H9 (cell line): ENCODE measurements at places on chromosomes 1 and 21.

DNA sequence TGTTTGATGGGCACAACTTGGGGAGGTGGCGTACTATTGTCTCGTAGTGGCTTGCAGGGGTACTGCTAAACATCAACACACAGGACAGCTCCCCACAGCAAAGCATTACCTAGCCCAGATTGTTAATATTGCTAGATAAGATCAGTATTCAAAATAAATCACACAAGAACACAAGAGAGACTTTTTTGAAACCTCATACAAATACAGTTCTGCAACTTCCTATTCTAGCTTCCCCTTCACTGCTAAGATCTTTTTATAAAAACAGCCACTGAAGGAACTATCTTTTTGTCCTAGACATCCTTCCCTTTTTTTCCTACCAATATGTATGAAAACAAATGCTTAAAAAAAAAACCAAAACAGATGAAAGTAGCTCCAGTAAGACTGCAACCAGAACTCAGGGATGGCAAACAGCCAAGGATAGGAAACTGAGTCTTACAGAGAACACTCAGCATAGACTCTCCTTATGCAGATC, 137.8 kb upstream of the KRTAP19-8 start:
- no peak for DNase-seq

- no peak for DNase-seq
Measured at GRCh38 chr1:44531785-44532566, 126.9 kb downstream of the RNF220 start.

DNA sequence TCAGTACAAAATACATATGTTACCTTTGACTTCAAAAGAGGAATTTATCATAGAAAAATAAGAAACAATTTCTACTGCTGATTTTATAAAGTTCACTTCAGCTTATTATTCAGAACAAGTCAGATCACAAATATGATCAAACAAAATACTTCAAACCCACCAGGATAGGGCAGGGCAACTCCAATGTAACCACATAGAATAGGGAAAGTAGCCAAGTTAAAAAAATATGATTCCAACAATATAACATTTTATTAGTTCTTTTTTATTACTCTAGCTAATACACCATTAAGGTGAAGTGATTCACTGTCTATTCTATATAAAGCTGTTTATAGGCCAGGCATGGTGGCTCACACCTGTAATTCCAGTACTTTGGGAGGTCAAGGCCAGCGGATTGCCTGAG, 54.6 kb upstream of the ZNHIT6 start:
- no peak for DNase-seq

- no peak for DNase-seq
Measured at GRCh38 chr1:243449373-243449772, 193.5 kb downstream of the SDCCAG8 start.

DNA sequence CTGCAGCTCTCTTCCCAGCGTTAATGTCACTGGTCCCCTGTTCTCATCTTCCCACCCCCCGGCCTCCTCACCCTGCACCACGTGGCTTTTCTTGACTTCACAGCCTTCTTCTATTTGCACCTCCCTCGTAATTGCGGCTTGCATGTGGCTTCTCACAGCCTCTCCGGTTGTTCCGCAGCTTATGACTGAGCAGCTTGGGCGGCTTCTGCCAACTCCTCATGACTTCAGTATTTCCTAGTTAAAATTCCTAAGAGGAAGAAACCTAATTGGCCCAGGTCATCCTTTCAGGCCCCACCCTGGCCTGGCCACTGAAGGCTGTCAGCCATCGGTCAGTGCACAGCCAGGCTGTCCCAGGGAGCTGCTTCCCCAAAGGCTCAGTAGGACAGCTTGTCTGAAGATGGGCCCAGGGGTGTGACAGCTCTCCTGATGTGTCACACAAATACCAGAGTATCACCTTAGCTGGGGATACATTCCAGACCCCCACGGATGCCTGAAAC, 8.6 kb upstream of the RERE start:
- DNase-seq: peak; percentile 44

DNA sequence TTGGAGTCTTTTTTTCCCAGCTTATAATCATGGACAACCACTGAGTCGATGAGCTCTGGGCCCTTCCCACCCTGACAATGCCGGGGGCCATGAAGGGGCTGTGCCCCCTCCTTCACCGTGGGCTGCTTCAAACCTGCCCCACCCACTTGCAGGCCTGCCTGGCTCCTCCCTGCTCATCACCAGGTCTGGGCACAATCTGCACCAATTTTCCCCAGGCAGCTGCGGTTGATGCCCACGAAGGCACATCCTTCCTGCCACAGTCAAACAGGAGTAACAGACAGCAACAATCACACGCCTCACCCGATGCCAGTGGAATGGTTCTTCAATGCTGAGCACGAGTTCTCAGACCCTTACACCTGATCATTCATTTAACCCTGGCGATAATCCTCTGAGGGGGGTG, 18.9 kb downstream of the PGLYRP3 start:
- DNase-seq: no peak

DNA sequence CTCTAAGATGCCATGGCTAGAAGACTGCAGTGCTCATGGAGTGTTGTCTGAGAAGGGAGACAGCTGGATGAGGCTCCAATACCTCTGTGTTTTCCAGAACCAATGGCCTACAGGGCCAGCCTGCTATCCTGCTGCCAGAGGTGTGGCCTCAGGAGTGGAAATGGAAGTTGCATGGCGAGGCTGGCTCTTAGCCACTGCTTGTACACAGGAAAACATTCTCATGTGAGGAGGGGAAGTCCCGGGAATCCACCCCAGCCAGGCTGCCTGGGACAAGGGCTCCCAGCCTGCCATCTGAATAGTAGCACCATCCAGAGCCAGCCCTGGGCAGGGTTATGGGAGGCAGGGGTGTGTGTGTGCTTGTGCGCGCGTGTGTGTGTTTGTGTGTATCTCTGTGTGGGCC, 56.5 kb downstream of the SDC3 start:
- no peak for DNase-seq

DNA sequence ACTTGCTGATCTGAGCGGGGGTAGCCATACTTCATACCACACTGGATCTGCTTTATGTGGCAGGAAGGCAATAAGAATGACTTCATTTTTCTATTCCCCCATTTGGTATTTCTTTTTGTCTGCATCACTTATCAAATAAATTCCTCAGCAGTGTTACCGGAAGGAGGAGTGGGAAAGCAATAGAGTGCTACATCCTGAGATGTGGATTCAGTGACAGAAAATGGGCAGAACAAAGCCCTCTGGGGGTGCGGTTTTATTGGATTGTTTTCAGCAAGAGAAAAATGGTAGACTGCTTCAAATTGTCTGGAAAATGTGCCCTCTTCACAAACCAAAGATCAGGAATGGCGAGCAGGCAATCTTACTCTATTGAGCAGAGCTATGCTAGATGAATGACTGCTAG, 751.9 kb upstream of the NEGR1 start:
- no peak for DNase-seq

DNA sequence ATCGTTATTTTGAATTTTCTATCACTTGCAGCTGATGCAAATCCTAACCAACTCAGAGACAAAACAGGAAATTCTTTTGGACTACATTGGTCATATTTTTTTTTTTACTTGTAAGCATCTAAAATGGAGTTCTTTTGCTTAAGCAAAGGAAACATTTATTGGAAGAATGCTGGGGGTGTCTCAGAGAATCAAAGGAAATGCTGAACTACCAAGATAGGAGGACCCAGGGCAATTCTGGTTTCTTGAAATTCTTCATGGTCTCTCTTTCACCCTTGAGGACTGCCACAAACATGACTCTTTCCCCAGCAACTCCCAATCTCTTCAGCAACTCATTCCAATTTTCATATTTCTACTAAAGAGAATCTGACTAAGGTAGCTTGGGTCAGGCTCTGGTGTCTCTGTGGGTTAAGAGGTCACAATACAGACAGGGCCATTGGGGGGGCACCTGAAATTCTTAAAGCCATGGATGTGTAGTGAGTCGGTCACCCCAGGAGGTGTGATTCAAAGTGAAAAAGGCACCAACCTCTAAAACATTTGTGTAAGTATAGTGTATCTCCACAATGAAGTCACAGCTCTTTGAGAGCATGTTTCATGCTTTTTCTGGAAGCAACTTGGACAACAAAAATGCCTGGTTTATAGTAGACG, 171.1 kb upstream of the FGGY start:
- no peak for DNase-seq

GRCh38 chr21:38850277-38850951, 44.7 kb downstream of the ETS2 start:
- no peak for DNase-seq

DNA sequence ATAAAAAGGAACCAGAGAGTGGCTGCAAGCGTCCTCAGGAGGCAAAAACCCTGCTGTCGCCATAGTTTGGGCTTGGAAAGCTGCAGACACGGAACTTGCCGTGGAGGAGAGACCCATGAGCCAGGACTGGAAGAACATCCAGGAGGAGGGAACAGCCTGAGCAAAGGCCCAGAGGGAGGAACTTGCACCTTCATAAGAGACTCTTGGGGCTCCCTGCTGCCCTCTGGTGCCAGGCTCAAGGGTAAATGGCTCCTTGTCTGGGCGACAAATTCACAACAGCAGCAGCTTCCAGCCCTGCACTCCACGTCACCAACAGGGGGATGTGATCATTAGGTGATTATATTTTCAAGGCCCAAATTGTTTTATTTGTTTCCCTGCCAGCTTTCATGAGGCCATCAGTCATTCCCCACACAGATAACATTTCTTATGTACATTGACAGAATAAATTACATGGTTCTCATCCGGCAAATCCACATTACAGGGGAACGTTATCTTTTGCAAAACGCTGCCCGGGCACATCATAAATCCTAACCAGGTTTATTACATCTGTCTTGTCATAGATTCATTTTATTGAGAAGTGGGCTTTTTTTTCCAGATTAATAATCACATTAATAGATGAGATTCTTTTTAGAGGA, 143.0 kb upstream of the GRIK3 start:
- peak; percentile 84 for DNase-seq

GRCh38 chr1:48645883-48646282, 130.8 kb downstream of the BEND5 start:
- DNase-seq: peak; percentile 55

DNA sequence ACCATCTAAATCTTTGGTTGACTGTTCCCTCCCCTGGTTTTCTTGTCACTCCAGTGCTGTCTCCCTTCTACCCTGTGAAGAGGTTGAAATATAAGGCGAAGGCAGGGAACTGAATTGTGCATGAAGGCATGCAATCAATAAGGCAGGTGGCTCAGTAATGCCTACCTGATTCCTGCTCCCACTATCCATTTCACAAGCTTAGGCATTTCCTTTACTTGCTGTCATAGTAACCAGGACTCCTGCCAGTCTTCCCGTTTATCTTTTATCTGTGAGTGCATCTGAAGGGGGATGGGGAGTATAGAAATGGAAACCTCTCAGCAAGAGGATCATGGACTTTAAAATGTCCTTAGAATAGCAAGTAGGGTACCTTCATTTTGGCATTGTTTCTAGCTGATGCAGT, 40.5 kb downstream of the MRPS6 start:
- DNase-seq: no peak

DNA sequence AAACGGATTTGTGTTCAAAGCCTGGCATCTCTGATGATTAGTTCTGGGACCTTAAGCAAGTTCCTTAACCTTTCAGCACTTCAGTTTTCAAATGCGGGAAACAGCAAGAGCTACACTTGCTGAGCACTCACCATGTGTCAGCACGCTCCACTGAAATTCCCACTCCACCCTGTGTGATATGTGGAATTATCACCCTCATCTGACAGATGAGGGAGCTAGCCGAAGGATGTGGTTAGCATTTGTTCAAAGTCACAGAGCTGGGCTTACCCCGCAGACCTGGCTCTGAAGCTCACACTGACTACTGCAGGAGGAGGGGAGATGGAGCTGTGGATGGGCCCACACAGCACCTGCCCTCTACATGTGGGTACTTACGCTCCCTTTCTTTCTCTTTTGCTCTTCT, 29.1 kb downstream of the IL12RB2 start:
- no peak for DNase-seq

- no peak for DNase-seq
Measured at GRCh38 chr1:20729990-20730689, 2.4 kb downstream of the SH2D5 start.

GRCh38 chr1:67314696-67315095, 7.0 kb downstream of the IL12RB2 start:
- DNase-seq: no peak

GRCh38 chr21:29664615-29665014, 275.2 kb downstream of the GRIK1 start:
- no peak for DNase-seq

GRCh38 chr1:32151319-32151787, 28.1 kb upstream of the TXLNA start:
- no peak for DNase-seq

- DNase-seq: no peak
Measured at GRCh38 chr1:115136106-115136505, 46.8 kb upstream of the TSPAN2 start.

- no peak for DNase-seq
Measured at GRCh38 chr1:147168626-147169058, 3.6 kb downstream of the PRKAB2 start.

GRCh38 chr1:52002038-52002917, 11.8 kb upstream of the RAB3B start:
- peak; percentile 72 for DNase-seq

DNA sequence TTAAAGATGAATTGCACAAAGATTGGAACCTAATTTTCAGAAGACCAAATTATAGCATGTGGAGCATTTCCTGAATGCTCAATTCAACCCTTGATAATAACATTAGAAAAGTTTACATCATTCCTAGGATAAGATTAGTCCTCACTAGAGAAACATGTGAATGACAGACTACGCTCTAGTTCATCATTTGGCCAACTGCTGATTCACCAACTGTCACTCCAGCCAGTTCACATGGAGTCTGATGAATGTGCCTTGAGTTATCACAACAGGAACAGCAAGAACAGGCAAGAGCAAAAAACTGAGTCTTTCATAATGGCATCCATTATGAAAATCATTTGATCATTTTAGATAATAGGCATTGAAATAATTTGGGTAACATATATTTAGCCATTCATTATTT, 415.9 kb downstream of the PTPRC start:
- DNase-seq: no peak

DNA sequence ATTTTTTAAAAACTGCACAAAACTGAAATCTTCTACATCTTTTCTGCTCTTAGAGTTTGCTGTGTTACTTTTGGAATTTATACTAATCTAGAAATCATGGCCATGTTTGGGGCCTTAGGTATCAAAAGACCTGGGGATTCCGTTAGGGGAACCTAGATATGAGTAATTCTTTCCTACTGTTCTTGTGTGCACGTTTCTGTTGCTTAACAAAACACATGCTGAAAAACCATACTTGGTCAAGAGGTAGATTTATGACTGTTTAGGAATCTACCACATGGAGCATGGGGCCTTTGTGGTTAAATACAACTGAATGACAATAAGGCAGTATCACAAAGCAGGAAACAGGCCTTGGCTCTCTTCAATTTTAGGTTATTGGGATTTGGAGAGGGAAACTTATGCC, 291.9 kb upstream of the USP25 start:
- no peak for DNase-seq

GRCh38 chr21:20266441-20266710, 731.8 kb upstream of the NCAM2 start:
- no peak for DNase-seq
